Astrocyte of the spinal cord (primary cell): ENCODE measurements at places on chromosomes 13 and 19.

DNA sequence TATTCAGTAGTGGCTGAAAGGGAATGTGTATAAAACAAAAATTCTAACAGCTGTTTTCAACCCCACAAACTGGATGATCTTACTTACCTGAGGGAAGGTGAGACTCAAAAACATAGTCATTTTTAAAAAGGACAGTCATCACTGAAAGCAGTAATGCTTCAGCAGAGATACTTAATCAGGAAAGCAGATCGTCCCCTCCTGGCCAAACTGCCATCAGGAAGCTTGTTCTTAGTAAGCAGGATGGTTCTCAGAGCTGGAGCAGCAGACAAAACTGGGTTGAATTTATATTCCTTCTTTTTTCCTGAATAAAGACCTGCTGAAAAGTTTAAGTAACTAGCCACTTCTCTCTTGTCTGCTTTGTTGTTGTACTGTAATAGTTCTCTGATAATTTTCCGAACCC is 1156.5 kb downstream of the OLFM4 start:
- no peak for DNase-seq

DNA sequence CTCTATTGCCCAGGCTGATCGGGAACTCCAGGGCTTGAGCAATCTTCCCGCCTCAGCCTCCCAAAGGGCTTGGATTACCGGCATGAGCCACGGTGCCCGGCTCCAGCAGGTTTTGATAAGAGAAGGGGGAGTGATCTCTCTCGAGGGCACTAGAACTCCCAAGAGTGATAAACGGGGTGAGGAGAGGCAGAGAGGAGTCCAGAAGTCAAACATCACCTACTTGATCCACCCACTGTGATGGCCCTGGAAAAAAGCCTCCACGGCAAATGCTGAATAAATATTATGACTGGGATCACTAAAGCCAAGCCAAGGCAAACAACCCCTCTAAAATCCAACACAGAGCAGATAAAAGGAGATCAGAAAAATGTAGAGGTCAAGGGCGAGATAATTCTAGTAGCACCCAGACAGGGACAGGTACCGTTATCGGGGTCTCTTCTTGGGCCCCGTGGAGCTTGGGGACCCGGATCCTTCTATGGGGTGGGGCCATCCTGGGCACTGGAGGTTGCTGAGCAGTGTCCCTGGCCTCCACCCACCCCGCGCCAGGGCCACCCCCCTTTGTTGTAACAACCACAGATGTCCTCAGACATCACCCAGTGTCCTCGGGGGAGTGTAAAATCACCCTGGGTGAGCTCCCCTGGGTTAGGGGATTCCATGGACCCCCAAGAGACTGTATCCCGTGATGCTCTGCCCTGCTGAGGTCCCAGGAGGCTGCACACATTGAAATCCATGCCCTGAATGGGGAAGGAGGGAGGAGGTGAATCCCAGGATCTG is 3.7 kb upstream of the CREB3L3 start:
- no peak for DNase-seq

DNA sequence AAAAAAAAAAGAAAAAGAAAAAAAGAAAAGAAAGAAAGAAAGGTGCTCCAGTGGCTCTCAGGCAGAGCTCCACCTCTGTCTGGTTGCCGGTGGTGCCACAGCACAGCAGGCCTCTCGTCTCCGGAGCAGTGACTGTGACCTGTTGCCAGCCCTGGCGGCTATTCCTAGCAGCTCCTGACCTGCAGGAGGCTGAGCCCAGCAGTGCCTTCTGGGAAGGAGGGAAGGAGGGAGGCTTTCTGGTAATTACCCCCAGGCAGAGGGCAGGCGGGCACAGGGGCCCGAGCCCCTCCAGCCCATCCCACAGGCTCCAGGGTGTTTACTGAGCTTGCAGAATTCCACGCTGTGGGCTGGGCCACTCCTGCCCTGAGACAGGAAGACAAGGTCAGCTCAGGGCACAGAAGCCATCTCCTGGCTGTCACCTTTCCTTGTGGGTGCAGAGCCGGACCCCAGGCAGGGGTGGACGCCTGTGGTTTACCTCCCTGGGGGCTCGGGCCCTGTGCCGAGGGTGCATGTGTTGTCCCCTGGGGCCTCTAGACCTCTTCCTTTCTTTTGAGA is 77.9 kb downstream of the GNG7 start:
- DNase-seq: no peak

- DNase-seq: no peak
These were observed 730 bp upstream of the ABCC4 start for GRCh38 chr13:95301968-95302393.

- peak; percentile 32 for DNase-seq
These were observed 194.4 kb downstream of the KCNRG start for GRCh38 chr13:50209631-50210030.

GRCh38 chr13:39341251-39341650 is 261.7 kb downstream of the LHFPL6 start:
- no peak for DNase-seq

- no peak for DNase-seq
These were observed 5.5 kb upstream of the LILRA6 start for GRCh38 chr19:54248016-54248601.

- DNase-seq: no peak
These were observed 467 bp upstream of the CLN5 start for GRCh38 chr13:76991432-76991795.

- no peak for DNase-seq
These were observed 69.3 kb downstream of the NHLRC3 start for GRCh38 chr13:39107561-39107960.

DNA sequence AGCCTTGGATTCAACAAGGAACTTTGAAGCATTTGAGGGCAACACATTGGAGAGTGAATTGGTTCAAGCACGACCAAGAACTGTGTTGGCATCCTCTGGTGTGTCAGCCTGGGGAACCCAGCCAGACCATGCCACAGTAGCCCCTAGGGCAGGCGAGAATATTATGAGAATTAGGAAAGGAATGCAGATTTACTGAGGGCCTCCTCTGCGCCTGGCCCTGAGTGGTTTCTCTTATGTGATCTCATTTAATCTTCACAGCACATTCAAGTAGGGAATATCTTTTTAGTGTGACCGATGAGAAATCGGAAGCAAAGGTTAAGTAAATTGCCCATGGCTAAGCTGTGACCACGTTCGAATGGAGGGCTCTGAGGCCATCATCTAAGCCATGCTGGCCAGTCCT is 15.3 kb upstream of the ERICH6B start:
- DNase-seq: no peak

GRCh38 chr19:45863840-45864628 is at the start of gene FOXA3:
TSS of gene FOXA3 (plus strand) at chr19:45864326. CDS start at chr19:45864457, 131 bp downstream.
- DNase-seq: peak; percentile 8

- DNase-seq: no peak
These were observed 21.1 kb downstream of the ZNF473 start for GRCh38 chr19:50046649-50047503.

GRCh38 chr13:111494641-111495040 is 174.2 kb downstream of the TEX29 start:
- DNase-seq: no peak

GRCh38 chr13:49584771-49585182 is 581 bp downstream of the RCBTB1 start:
- DNase-seq: peak; percentile 22

DNA sequence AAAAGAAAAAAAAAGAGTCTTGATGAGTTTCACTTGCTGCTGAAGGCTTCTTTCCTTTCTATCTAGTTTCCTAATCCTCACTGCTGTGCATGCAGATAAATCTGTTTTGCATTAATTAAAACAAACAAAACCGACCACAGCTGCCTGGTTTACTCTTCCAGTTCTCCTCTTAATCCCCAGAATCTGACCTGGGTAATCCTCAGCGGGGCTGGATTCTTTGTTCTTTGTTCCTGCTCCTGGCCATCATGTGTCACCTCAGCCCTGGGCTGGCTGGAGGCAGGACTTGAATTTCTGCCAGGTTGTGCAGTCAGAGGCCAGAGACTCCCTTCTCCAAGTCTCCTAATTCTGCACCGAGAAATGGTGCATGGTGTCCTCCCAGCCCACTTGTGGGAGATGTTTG is 52.2 kb upstream of the CYP4F8 start:
- DNase-seq: no peak

DNA sequence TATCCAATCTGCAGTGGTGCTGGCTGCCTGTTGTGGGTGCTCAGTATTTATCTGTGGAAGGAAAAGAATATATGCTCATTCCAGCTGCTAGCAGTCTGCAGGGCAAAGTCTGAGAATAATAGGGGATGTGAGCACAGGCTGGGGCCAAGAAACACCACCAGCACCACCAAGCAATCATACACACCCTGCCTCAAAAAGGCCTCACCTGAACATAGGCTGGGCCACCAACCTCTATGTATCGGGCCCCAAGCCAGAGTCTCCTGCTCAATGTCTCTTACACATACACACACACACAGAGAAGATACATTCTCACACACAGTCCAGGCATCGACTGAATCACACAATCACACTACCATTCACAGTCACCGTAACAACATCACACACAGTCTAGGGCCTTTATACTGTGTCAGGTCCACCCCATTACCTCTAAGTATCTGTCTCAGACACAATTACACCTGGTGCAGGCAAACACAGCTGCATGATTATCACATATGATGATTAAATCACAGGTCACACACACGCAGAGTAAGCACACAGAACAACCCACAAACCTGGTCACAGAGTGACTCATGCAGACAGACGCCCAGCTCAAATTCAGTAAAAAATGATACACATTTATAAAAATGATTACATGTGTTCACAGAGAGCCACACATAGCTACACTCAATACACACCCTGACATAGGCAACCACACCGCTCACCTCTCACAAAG is 1.3 kb upstream of the ZSCAN22 start:
- no peak for DNase-seq

DNA sequence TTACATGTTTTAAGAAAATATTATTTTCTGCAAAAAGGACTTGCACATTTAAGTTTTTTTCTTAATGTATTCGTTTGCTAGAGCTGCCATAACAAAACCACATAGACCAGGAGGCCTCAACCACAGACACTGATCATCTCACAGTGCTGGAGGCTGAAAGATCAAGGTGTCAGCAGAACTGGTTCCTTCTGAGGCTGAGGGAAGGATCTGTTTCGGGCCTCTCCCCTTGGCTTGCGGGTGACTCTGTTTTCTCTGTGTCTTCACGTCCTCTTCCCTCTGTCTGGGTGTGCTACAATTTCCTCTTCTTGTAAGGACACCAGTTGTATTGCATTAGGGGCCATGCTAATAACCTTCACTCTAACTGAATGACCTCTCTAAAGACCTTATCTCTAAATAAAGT is 364.2 kb downstream of the IRS2 start:
- no peak for DNase-seq

GRCh38 chr19:3931041-3931440 is 1.8 kb upstream of the NMRK2 start:
- DNase-seq: no peak

GRCh38 chr19:49684251-49684982 is 5.0 kb upstream of the ADM5 start:
- no peak for DNase-seq

GRCh38 chr13:72652681-72653080 is 74.7 kb downstream of the MZT1 start:
- DNase-seq: peak; percentile 25

DNA sequence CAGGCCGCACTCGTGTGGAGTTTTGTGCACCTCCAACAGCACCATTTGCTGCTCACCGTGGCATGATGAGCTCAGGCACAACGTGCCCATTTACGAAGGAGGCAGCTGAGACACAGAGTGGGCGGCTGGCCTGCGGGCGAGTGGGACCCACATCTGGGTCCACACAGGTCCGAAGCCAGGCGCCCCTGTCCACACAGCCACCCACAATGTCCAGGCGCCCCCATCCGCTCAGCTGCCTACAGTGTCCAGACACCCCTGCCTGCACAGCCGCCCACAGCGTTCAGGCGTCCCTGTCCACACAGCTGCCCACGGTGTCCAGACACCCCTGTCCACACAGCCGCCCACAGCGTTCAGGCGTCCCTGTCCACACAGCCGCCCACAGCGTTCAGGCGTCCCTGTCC is 42.5 kb upstream of the F7 start:
- DNase-seq: no peak

DNA sequence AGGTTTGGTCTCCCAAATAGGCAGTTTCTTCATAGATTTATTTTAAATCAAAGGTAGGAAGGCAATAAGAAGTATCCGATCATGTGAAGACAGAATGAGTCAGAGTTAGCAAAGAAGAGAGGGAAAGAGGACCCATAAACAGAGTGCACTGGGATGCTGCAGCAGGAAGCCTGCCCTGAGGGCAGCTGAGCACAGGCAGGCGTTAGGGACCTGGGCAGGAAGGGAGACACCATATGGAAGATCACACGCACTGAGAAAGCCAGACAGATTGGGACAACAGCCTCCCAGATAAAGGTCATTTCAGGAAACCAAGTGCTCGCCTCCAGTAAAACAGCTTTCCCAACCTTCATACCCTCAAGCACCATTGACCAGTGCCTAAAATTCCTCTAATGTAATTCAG is 598.0 kb downstream of the EFNB2 start:
- DNase-seq: no peak

- no peak for DNase-seq
These were observed 1289.0 kb downstream of the SLITRK1 start for GRCh38 chr13:82593239-82593638.

DNA sequence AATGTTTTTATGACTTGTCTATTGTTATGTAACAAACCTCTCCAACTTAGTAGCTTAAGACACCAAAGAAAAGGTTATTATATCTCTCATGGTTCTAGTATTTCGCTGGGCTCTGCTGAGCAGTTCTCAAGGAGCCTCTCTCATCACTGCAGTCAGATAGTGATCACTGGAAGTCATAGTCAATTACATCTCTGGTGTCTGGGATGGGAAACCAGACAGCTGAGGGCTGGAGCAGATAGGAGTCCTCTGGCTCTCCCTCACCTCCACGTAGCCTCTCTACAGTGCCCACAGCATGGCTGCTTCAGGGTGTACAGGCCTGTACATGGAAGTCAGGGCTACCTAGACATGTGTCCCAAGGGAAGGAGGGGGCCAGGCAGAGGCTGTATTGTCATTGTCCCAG is 507.5 kb downstream of the MYO16 start:
- no peak for DNase-seq

GRCh38 chr13:107113387-107113786 is 545.5 kb upstream of the ARGLU1 start:
- DNase-seq: no peak

DNA sequence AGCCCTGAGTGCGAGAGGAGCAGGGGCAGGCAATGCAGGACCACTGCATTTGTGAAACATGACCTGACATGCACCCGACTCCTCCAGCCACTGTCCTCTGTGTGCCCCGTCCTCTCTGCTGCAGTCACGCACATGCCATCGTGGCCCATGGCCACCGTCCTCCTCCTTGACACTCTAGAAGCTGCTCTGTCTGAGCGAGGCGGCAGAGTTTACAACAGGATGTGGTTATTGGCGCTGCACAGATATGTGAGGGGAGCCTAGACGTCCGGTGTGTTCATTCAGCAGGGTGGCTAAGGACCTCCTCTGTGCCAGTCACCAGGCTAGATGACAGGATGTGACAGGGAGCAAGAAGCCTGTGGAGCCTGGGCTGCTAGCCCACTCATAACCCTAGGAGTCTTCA is 277.8 kb downstream of the FOXO1 start:
- DNase-seq: no peak
